NCI-H187 treated with DMSO at 0.1 percent for 48 hours (cell line): ENCODE measurements at places on chromosomes 12 and 14.

DNA sequence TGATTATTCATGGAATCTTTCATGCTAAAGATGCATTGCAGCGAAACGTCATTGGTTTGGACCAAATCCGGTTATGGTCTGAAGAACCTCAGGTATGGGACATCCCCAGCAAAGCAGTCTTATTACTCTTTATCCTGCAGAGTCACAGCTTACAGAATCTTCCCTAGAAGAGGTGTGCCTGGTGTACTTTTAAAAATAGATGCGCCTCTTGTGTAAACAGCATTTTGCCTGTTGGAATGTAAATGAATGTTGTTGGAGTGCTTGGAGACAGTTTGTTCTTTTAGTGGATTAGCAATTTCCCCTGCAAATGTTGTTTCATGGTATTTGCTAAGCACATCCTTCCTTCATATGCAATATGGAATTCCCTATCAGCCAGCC lies 242.5 kb downstream of the ZFP36L1 start:
- no peak for DNase-seq

DNA sequence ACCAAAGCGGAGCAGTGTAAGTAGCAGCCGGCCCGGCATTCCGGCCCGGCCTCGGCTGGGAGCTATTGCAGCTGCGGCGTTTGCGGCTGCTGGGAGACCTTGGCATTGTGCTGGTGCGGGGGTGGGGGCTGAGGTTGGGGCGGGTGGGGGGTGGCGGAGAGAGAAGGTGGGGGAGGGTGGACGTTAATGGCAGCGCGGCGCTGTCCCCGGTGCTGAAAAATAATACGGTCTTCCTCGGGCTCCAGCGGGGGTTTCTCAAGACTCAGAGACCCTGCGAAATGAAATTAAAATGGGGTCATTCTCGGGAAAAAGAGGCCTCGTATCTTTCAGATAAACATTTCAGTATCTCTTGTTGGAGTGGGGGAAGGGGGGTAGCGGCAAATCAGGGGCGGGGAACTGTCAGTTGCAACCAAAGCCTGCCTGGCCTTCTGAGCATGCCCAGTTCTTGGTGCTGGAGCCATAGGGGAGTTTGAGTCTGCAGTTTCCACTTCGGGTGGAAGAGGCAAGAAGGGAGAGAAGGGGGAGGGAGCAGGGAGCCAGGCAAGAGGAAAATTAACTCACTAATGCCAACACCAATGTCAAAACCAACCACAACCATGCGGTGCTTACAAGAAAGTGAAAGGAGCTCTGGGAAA lies 414 bp downstream of the UNC79 start:
- peak; percentile 72 for DNase-seq

- DNase-seq, result no peak
These were observed 205.2 kb upstream of the EEA1 start for GRCh38 chr12:93134175-93134890.

- DNase-seq, result no peak
These were observed at the start of gene KDM2B for GRCh38 chr12:121580959-121581685. TSS of gene KDM2B (minus strand) at chr12:121581023. CDS start at chr12:121580911, 112 bp downstream.

GRCh38 chr12:84954415-84954814 lies 41.8 kb upstream of the SLC6A15 start:
- DNase-seq, result no peak

DNA sequence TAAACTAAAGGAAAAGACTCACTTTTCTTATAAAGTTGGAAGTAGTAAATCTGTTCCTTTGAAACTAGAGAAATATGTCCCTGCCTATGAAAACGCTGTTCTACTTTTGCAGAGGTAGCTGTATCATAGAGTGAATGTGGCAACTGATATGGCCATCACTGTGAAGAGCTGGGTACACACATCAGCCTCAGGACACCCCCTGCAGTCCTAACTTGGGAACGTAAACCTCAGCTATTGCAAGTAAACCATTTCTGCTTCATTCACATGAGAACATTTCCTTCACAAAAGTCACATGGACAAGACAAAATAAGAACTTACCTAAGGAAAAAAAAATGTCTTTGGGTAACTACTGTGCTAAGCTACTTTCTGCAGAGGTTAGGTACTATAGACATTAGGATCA lies 233.3 kb upstream of the PPFIA2 start:
- no peak for DNase-seq

DNA sequence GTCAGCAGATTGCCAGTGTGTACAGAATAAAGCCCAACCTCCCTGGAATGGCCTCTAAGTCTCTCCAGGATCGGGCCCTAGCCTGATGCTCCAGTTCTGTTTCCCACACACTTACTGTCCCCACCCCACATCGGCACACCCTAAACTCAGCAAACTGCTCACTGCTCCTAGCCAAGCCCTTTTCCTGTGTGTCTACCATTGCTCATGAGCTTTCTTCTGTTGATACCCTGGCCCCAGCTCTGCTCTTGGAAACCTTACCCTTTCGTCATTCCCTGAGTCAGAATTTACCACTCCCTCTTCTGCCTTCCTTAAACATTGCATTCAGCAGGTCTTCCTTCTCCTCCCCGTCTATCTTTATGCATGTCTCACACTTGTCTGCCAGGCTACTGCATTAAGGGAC lies 158.9 kb downstream of the TMX1 start:
- DNase-seq, result no peak

GRCh38 chr12:116257215-116257614 lies 20.3 kb downstream of the MED13L start:
- DNase-seq, result no peak

DNA sequence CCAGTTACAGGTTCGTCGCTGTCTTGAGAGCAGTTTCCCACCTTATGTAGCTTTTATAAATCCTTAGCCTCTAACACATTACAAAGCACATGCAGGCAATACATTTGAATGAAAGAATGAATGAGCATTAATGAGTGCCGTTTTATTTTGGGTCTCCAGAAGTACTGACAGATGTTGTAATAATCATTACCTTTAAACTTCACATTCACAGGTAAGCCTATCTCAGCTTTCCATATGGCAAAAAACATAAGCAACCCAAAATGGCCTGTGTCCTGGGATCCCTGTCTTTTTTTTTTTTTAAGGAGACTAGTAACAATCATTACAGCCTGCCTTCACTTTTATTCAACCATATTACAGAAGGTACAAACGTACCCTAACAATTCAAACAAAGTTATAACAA lies 52.9 kb upstream of the FERMT2 start:
- no peak for DNase-seq

DNA sequence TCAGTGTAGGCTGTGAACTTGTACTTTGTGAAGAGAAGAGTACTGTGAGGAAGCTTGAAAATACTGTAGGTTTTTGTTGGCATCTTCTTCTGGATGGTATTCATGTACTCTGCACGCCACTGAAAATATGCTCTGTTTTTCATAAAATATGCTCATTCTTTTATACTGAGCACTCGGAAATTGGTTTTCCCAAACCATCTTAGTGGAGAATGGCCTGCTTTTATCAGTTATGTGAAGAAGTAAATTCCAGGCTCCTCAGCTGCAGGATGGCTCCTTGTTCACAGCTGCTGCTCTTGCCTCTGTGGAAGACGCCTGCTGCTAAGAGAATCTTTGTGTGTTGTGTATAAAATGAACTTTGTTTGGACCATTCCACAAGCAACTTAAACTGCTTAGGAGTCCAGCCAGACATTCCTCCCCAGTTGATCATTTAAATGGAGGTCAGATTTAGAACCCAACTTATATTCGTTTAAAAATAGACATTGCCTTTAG lies 443.5 kb upstream of the RGS6 start:
- no peak for DNase-seq

DNA sequence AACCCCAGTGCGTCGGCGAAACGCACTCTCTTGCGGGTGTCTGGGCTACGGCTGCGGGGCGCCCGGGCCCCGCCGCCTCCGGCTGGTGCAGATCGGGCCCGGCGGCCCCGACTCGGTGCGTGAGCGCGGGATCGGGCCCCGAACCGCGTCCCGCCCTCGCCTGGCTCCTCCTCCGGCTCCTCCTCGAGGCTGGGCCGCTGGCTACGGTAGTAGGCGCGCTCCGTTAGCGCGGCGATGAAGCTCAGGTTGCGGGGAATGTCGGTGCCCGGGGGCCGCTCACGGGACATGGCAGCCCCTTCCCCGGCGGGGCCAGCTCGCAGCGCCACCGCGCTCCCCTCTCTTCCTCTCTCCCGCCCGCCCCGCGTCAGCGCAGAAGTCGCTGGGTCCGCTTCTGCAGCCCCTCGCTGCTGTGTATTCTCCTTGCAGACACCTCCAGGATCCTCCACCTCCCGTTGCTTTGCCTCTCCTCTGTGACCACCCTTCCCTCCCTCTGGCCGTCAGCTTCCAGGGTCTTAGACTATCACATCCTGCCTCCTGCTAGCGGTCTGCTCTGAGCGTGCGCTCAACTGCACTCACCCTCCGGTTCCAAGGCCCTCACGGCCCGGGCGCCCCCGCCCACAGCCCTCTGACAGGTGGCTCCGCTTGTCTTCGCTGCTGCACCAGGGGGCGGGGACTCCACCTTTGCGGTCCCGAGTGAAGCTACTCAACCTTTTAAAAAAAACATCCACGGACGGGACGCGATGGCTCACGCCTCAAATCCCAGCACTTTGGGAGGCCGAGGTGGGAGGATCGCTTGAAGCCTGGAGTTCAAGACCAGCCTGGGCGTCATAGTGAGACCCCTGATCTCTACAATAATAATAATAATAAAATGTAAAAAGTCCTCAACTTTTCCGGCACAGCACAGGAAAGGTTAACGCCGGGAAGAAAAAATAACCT lies at the start of gene PPP1R3E:
Gene PPP1R3E, minus strand, starts transcription at position 570 of the 936 bp plus-strand sequence. Its CDS starts 283 bp downstream, at position 287.
- DNase-seq, result peak; percentile 56

DNA sequence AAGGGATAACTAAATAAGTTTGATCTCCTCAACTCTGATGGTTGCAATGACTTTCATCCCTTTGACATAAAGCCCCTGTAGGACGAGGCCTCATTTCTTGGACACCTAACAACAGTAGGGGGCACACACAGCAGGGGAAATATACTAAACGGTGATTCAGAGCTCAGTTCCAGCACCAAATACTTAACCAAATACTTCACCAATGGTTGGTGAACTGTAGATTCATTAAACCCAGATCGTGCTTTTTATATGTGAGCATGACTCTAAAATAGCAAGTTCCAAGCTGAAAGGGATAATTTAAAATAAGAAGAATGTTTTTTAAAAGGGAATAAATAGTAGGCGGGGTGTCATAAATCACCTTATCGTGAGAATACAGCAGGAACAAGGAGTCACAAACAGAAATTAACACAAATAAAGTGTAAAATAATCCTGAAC lies 53.2 kb downstream of the ATG2B start:
- no peak for DNase-seq

- DNase-seq, result no peak
These were observed 98.3 kb downstream of the BMP4 start for GRCh38 chr14:53858345-53858684.

DNA sequence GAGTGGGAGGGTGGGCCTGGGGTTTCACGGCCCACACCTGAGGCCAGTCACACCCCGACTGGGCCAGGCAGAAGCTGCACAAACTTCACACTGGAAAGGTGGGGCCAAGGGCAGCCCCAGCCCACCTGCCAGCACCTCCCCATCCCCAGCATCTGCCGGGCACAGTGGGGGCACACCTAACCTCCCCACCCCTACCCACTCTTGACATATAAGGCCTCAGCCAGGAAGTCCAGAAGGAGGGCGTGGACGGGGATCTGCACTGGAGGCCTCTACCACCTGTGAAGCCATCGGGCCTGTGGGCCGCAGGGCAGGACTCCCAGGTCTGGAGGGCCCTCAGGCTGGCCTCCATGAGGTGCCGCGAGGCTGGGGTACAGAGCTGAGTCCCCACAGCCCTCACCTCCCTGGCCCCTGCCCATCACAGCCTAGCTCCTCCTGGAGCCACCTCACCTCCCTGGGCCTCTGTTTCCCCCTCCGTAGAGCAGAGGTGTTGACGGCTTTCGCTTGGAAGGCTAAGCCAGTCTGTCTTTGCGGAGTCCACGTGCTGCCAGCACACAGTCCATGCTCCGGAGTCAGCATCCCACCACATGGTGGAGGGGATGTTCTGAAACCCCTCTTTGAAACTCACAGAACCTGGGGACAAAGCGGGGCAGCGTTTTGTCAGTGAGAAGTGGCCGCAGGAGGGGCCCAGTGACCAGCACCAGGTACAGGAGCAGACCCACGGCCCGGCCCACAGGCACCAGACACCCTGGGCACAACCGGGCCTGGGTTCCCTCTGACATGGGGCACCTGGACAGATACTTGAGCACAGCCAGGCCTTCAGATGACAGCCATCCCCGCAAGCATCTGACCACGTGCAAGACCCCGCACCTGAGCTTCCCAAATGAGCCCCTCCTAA lies 38.2 kb upstream of the INF2 start:
- DNase-seq, result no peak
